ENCODE measurements at places on chromosomes 3 and 15.

GRCh38 chr15:77944002-77944867, 133.3 kb downstream of the TBC1D2B start:
- peak; percentile 83 for DNase-seq

DNA sequence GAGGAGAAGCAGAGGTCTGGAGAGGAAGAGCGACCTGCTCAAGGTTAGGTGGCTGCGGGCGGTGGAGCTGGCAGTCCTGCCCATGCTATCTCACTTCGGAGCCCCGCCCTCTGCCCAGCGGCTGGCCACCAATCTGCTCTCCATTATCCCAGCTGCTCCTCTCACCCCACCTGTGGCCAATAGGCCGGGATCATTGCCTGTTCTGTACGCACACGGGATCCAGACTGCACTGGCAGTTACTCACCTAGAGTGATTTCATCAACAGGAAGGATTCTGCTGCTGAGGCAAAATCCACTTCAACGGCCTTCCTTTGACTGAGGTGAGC, 100.6 kb downstream of the TLE3 start:
- no peak for DNase-seq

DNA sequence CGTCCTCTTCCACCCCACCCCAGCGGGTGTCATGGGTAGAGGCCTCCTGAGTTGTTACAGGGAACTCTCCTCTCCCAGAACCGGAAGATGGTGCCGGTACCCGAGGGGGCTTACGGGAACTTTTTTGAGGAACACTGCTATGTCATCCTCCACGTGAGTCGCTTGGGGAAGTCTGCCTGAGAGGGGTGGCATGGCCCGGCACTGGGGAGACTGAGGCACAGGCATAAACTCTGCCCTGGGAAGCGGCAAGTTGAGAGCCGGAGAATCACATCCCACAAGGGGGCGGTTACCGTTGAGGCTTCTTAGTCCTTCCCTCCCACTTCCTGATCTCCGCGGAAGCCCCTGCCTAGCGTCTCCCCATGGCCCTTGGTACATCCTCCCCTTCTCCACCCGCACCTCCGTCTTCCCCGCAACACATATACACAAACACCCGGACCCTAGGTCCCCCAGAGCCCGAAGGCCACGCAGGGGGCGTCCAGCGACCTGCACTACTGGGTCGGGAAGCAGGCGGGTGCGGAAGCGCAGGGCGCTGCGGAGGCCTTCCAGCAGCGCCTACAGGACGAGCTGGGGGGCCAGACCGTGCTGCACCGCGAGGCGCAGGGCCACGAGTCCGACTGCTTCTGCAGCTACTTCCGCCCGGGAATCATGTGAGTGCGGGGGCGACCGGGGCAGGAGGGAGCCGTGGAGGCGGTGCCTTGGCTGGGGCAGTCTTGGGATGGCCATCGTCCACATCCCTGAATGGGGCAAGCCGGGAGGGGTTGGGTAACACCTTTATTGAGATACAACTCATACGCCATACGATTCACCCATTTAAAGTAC, 3.4 kb downstream of the VILL start:
- no peak for DNase-seq

- no peak for DNase-seq
Observed at GRCh38 chr15:28969511-28970085, 83.8 kb downstream of the APBA2 start.

- DNase-seq, result no peak
Observed at GRCh38 chr3:15329046-15330005, 3.1 kb downstream of the SH3BP5 start.

DNA sequence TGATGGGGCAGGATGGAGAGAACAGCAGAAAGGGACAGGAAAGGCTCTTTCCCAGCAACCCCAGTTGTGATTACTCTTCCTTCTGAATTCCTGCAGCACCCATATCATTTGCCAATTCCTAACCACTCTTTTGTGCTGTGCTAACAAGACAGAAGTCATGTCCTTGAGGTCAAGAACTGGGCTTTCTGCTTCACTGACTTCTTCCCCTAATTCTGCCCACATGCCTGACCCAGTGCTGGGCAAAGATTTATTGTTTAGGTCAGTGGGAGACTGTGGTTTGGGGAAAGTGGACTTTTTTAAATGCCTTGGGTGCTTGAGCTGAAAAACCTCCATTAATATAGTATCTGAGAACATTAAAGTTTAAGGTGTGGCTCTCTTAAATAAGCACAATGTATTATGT, 4.2 kb upstream of the EFCAB12 start:
- DNase-seq, result no peak

DNA sequence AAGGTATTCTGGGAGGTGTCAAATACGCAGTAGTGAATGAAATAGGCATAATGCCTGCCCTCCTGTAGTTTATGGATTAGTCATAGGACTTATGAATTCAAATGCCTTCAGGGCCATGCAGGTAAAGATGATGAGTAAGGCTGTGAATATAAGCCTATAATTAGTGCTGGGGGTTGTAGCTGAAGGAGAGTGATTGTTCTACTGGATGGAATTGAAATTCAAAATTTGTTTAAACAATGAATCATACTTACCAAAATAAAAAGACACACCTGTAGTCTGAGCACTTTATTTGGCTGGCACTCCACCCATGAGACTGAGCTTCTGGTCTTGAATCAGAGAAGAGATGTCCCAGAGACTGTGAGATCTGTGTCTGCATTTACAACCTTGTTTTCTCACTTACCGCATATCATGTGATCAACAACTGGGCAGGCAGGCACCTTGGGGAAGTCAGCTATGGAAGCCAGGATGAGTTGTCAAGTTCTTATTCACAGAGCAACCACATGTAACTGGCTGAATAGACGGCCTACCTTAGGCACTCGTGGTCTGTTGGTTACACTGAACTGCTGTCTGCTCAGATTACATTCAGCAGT, 291.8 kb downstream of the NAALADL2 start:
- DNase-seq, result no peak

- no peak for DNase-seq
Observed at GRCh38 chr3:11379238-11379823, 107.1 kb downstream of the ATG7 start.

GRCh38 chr15:95626501-95627361, 703.8 kb upstream of the NR2F2 start:
- DNase-seq, result peak; percentile 51

DNA sequence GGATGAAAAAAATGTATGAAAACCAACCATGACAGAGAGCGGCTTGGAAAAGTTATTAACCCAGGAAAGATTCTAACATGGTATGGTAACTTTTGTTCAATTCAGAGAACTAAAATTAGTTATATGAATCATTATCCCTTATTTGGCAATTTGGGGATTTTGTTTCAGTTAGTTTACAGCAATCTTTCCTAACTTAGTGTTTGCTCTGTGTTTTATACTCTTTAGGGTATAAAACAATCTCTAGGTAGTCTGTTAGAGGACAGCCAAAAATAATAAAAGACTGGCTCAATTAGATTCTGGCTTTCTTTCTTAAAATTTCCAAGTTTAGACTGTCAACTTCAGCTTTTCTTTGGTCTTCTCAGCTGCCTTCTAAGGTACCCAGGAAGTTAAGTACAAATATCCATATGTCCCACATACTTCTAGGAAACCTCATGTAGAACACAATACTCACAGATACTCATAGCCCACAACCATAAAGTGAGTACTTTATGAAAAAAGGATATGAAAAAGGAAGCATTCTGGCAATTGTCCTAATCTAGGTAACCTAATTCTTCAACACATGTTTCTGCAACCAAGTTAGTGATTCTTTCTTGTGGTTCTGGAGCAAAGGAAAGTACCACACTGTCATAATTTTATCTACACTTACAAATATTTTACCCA, 849.3 kb downstream of the ROBO1 start:
- DNase-seq, result no peak

- DNase-seq, result no peak
Observed at GRCh38 chr3:2512881-2513280, 414.2 kb downstream of the CNTN4 start.
